A172 (cell line): ENCODE measurements at places on chromosomes 11 and 22.

DNA sequence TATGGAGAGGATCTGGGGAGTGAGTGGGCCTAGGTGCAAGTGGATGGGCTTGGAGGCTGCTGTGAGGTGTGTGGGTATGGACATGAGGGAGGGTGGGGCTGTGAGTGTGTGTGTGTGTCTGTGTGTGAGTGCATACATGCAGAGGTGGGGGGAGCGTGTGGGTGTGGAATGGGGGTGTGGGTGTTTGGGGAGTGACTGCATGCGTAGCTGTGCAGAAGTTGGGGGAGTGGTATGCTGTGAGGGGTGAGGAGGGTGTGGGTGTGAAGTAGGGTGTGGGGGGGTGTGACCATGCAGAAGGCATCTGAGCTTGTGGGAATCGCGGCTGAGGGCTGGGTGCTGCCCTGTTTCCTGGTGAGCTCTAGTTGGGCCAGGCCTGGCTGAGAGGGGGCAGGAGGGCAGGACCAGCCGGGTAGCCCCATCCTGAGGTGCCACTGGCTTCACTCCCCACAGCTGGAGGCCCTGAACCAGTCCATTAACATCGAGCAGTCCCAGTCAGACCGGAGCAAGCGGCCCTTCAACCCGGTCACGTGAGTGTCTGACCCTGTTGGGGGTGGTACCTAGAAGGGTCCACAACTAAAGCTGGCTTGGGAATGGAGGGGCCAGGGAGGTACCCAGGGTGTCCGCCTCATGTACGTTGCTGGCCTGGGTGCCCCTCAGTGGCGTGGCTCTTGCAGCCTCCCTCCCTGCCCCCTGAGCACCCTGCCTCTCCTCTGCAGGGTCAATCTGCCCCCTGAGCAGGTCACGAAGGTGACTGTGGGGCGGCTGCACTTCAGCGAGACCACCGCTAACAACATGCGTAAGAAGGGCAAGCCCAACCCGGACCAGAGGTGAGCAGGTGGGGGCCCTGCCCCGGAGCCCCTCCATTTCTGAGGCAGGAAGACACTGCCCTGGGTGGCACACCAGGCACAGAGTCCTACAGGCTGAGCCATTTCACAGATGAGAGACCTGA, 16.5 kb downstream of the TMEM258 start:
- DNase-seq: no peak

GRCh38 chr11:92482492-92483060, 258.0 kb downstream of the FAT3 start:
- no peak for DNase-seq

DNA sequence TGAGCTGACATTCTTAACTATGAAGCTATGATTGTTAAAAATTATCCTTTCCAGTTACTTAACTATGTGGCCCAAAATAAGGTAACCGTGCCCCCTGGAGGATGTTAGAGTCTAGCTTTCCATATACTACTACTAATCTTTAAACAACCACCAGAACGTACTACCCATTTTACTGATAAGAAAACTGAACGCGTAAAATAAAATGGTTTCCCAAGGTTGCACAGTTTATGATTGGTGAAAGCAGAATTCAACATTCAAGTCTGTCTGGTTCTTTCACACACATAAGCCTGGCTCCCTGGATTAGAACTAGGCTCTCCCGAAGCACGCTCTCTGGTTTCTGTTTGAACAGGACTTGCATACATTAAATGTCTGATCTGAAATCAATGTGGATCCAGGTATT, 437.8 kb upstream of the CCDC90B start:
- DNase-seq: peak; percentile 61

DNA sequence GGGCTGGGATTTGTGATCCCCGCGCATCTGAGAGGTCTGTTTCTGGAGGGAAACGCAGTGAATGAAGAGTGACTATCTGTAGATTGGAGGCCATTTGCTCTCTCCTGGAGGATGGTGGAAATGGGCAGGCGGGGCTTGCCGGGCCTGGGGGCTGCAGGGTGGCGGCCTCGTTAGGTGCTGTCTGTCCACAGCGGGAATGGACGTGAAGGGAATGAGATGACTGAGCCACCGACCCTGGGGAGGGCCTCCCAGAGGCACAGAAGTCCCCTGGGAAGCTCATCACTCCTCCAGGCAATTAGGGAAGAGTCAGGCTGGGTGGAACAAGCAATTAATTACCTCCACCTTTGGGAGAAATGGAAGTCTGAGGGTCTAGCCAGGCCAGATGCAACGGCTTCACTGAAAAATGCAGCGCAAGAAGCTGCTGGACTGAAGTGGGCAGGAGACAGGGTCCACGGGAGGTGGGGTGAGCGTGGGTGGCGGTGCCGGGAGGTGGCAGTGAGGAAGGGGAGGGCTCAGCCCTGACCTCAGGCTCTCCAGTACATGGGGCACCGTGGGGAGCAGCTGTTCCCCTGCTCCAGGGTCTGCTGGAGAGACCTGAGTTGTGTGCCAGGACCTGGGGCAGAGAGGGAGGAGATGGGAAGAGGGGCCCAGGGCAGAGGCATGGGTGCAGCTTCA, 524.5 kb downstream of the BRD1 start:
- no peak for DNase-seq

DNA sequence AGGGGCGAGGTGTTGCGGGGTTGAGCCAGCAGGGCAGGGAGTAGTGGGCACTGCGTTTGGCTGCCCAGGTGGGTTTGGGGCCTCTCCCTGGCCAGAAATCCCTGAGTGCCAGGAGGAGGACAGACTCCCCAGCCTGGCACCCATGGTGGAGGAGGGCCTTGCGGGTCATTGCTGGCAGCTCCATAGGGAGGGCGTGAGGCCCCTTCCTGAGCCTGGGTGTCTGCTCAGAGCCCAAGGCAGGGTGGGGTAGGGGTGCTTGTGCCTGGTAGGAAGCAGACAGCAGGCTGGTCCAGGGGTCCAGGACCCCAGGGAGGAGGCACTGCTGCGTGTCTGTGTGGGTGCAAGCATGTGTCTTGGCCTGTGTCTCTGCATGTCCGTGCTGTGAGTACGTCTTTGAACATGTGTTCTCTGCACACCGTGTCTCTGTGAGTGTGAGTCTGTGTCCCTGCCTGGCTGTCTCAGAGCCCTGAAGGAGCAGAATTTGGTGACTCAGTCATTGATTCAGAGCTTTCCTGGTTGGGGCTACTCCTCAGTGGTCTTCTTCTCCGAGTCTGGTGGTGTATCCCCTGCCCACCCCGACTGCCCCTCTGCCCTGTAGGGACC, 3.9 kb downstream of the TSPAN4 start:
- no peak for DNase-seq

GRCh38 chr11:33704240-33705002, 3.8 kb upstream of the C11orf91 start:
- no peak for DNase-seq

DNA sequence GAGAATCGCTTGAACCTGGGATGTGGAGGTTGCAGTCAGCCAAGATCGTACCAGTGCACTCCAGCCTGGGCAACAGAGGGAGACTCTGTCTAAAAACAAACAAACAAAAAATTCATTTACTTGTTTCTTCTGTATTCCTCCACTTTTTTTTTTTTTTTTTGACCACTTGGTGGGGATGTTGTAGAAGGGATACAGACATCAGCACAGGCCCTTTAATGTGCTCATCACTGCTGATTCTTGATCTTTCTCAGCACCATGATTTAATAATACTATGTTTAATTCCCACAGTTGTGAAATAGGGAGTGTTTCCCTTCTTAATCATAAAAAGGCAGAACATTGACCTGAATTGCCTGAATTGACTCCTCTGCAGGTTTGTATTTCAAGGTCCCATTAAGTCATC, 4.5 kb downstream of the TTC9C start:
- no peak for DNase-seq

- no peak for DNase-seq
Measured at GRCh38 chr22:49650336-49651241, 177.1 kb downstream of the BRD1 start.

GRCh38 chr11:68998390-68998911, 14.6 kb downstream of the MRGPRF start:
- no peak for DNase-seq

DNA sequence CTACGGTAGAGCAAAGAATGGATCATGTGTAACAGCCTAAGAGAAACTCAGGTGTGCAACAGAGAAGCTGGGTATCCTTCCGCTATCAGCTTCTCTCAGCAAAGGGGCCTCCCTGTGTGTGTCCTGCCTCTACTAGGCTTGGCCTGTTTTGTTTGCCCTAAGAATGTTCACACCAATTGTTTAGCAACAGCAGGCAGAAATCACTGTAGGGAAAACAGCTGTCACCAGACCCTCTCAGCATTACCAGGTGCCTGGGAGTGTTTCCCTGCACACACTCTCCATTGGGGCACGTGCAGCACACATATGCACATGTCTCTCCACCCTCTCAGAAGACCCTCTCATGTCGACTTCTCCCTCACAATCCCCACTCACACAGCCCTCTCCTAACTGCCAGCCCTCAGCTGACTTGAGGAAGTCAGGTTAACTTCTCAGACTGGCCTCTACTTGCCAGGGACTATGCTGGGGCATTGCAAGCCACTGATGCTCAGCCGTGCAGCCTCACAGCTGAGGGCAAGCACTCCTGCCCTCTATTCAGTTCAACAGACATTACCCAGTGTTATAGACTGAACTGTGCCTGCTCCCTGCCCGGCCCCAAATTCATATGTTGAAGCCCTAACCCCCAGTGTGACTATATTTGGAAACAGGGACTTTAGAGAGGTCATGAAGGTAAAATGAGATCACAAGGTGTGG, 97.6 kb downstream of the TRIM29 start:
- no peak for DNase-seq

DNA sequence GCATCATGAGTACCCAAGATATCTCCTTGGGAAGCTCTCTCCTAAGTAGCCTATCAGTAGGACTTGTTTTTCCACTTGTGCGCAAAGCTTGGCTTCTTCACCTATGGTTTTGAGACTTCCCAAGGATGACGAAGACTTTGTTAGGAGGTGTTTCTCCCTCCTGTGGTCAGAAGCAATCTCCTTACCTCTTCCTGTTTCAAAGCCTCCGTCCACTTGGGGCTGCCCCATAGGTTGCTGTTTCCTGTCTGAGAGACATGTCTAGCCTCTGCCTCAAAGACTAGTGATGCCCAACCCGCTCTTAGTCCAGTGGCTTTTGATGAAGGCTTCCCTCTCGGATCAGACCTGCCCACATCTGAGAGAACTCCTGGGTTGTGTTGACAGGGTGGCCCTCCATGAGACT, 92.9 kb downstream of the TRAF6 start:
- no peak for DNase-seq

- DNase-seq: peak; percentile 32
Measured at GRCh38 chr11:3947061-3947460, 91.6 kb downstream of the STIM1 start.

- peak; percentile 29 for DNase-seq
Measured at GRCh38 chr11:35567737-35568465, 42.5 kb upstream of the PAMR1 start.

DNA sequence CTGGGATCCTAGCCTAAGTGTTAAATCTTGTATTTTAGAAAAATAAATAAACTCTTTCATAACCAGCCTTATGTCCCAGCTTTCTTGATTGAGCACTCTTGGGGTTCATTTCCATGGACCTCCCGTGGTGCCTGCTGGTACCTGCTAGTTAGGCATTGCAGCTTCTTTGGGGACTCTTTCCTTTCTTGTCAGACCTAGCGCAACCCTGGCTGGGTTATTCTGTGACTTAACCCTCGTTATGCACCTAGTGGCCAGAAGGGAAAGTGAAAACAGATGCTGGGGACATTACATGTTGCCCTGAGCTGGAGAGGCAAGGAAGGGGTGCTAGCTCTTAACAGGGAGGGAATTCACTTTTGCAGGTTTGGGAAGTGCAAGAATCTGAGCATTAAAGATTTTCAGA, 46.8 kb downstream of the APIP start:
- DNase-seq: no peak

DNA sequence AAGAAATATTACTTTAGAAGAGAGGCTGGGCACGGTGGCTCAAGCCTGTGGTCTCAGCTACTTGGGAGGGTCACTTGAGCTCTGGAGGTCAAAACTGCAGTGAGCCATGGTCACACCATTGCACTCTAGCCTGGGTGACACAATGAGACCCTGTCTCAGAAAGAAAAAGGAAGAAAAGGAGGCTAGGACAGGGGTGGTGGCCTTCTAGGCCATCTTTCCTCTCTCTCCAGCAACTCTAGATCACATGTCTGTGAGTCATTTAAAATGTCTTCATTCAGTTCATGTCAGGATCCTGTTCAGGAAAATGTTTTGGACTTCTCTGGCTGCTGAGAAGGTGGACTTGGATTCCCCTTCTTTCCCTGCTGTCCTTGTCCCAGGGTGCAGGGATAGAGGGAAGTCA, 53.3 kb downstream of the PPFIA1 start:
- peak; percentile 28 for DNase-seq

GRCh38 chr11:106187860-106188456, 110.5 kb downstream of the AASDHPPT start:
- no peak for DNase-seq

DNA sequence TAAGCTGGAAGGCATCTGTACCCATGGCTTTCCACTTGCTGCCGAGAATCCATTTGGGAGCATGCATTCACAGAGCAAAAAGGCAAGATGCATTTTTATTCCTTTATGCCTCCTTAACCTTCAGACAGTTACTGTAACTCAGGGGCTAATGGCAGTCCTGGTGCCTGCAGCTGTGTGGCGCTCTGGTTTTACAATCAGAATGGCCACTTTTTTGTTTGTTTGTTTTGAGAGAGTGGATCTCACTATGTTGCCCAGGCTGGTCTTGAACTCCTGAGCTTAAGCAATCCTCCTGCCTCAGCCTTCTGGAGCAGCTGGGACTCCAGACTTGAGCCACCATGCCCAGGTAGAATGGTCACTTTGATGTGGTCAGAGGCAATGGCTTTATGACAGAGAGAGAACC, 101.8 kb downstream of the NAV2 start:
- no peak for DNase-seq

- no peak for DNase-seq
Measured at GRCh38 chr22:25148149-25148691, 51.4 kb upstream of the CRYBB3 start.

DNA sequence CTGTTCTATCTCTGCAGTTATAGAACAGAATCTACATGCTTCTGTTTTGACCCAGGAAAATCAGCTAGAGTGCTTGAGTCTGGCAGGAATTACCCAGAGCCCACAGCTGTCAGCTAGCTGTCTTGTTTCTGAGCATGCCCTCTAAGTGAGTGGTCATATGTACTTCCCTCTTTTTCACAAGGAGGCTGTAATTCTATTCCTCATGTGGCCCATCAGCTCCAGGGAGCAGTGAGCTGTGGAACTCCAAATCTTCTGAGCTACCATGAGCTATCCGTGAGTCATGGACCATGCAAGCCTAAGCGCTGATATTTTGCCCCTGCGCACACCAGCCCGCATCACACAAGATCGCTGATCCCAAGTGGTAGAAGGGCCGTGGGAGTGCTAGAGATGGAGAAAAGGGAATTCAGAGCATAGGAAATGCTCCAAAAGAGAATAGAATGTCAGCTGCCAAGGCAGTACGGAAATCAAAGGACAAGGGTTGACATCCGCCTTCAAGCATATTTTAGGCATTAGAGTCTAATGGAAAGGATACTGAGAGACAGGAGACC, 5.4 kb downstream of the FJX1 start:
- DNase-seq: peak; percentile 13

DNA sequence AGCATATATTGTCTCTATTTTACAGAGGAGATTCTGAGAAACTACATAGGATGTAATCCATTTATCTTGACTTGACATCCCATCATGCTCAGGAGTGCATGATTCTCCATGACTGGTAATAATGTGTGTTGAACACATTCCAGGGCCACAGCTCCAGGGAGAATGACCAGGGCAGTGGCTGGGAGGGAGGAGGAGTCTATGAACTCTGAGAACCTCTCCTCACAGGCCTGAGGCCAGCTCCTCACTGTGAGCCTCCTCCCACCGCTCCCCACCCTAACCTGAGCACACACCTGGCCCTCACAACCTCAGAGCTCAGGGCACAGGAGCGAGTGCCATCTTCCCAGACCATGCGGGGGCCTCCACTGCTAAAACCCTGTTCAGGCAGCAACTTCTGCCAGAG, 8.0 kb upstream of the ACRV1 start:
- no peak for DNase-seq
